ENCODE measurements at places on chromosomes 7 and 10. TPM values are rescaled to one million over a fixed set of nuclear protein-coding genes. Genes with fewer than 3 reads are reported as not detected.

The TMEM213 gene
- not detected for total RNA-seq

The CPA2 gene
- total RNA-seq: 4,381 TPM

The TMEM229A gene
- not detected for total RNA-seq

The NEUROD6 gene
- not detected for total RNA-seq

The NDUFB2 gene
- 140 TPM for total RNA-seq

The RGS10 gene
- total RNA-seq: 21.3 TPM

The FAM25C gene
- not detected for total RNA-seq

The PCDH15 gene
- total RNA-seq: not detected

GRCh38 chr10:126066456-126066855, 170.1 kb downstream of the FANK1 start:
- no peaks in the 10 kb centered on the region for H3K27me3 ChIP-seq
- H3K27ac ChIP-seq: no peak overlapping the region
- DNase-seq: no peak
- no peak overlapping the region for H3K4me3 ChIP-seq

DNA sequence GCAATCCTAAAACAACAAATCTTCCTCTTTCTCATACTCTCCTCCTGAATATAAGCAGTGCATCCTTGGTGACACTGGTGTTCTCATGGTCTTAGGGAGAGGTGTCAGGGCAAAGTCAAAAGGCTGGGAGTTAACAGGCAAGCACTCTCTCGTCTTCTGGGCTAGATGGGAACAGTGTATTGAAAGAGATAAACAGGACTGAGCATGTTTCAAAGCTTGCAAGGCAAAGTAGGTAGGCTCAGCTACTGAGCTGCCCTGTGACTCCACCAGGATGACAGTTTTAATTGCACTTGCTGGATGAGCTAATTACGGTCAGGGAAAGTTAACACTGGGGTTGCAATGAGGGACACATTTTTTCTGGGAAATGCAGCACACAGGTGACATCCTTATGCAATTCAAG, 554.9 kb upstream of the NRP1 start:
- H3K27me3 ChIP-seq: no peaks in the 10 kb centered on the region
- no peaks in the 10 kb centered on the region for H3K4me1 ChIP-seq
- no peaks in the 10 kb centered on the region for H3K36me3 ChIP-seq
- no peak overlapping the region for H3K27ac ChIP-seq
- no peak overlapping the region for H3K4me3 ChIP-seq

GRCh38 chr10:89867964-89868363, 166.6 kb downstream of the KIF20B start:
- no peak overlapping the region for H3K27ac ChIP-seq
- H3K27me3 ChIP-seq: no peaks in the 10 kb centered on the region
- no peaks in the 10 kb centered on the region for H3K4me1 ChIP-seq

- no peaks in the 10 kb centered on the region for H3K36me3 ChIP-seq
- no peak overlapping the region for H3K4me3 ChIP-seq
- H3K27me3 ChIP-seq: no peaks in the 10 kb centered on the region
- peaks cover 31% of the 10 kb centered on the region for H3K4me1 ChIP-seq
- peak overlapping the region; percentile 5 for H3K27ac ChIP-seq
- peak; percentile 52 for DNase-seq
Measured at GRCh38 chr10:88232029-88232895, 350.9 kb downstream of the RNLS start.

DNA sequence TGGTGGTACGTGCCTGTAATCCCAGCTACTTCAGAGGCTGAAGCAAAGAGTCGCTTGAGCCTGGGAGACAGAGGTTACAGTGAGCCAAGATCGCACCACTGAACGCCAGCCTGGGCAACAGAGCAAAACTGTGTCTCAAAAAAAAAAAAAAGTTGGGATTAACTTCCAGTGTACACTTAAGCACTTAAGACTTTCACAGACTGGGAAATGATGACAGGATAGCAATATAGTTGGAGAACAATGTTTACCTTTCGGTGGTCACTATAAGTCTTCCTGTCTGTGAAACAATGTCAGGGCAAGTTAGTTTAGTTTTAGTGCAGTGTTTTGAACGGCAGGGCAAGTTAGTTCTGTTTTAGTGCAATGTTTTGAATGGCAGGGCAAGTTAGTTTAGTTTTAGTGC, 130.2 kb downstream of the TPST1 start:
- H3K27ac ChIP-seq: no peak overlapping the region
- H3K4me3 ChIP-seq: no peak overlapping the region
- H3K4me1 ChIP-seq: peaks cover 21% of the 10 kb centered on the region
- H3K27me3 ChIP-seq: no peaks in the 10 kb centered on the region
- DNase-seq: no peak

DNA sequence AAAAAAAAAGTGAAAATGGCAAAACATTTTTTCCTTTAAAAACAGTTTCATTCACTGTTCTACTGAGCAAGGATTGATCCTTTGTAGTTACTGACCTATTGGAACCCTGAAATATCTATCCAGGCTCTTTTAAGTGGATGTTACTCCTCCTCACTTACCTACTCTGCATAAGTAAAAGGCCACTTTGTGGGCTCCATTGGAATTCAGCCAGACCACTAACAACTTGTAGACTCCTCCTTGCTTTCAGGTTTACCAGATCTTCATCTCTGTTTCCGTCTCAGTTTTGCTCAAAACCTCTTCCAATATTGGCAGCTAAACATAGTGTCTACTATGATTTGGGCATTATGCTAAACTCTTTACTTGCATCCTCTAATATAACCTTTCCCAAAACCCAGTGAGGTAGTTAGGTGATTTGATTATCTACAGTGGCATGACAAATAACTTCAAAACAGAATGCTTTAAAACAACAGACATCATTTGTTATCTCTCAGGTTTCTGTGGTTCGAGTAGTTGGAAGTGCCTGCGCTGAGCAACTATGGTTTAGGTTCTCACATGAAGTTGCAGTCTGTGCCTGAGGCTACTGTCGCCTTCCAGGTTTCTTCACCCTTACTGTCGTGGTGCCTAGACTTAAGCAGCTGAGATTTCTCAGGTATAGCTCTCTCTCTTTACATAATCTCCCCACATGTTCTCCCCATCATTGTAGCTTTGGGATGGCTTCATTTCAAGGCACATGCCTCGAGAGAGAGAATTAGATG, 698.2 kb downstream of the REEP3 start:
- H3K27ac ChIP-seq: no peak overlapping the region
- DNase-seq: no peak
- no peaks in the 10 kb centered on the region for H3K27me3 ChIP-seq
- no peaks in the 10 kb centered on the region for H3K36me3 ChIP-seq
- no peaks in the 10 kb centered on the region for H3K4me1 ChIP-seq
- H3K4me3 ChIP-seq: no peak overlapping the region

GRCh38 chr7:26691886-26692285, 172.5 kb downstream of the SKAP2 start:
- no peaks in the 10 kb centered on the region for H3K27me3 ChIP-seq
- no peaks in the 10 kb centered on the region for H3K4me1 ChIP-seq
- H3K27ac ChIP-seq: no peak overlapping the region
- H3K36me3 ChIP-seq: no peaks in the 10 kb centered on the region
- no peak overlapping the region for H3K4me3 ChIP-seq

DNA sequence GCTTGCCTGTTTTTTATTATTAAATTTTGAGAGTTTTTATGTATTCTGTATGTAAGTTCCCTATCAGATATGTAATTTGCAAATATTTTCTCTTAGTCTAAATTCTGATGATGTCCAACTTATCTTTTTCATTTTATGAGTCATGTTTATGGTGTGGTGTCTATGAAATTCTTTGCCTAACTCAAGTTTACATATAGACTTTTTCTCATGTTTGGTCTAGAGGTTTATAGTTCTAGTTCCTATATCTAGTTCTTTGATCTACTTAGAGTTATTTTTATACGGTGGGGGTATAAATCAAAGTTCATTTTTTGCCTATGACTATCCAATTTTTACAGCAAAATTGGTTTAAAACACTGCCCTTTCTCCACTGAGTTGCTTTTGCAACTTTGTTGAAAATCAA, 26.3 kb upstream of the CCDC7 start:
- no peak overlapping the region for H3K27ac ChIP-seq
- no peaks in the 10 kb centered on the region for H3K27me3 ChIP-seq
- no peaks in the 10 kb centered on the region for H3K36me3 ChIP-seq
- DNase-seq: no peak
- peaks cover 9% of the 10 kb centered on the region for H3K4me1 ChIP-seq
- H3K4me3 ChIP-seq: no peak overlapping the region

DNA sequence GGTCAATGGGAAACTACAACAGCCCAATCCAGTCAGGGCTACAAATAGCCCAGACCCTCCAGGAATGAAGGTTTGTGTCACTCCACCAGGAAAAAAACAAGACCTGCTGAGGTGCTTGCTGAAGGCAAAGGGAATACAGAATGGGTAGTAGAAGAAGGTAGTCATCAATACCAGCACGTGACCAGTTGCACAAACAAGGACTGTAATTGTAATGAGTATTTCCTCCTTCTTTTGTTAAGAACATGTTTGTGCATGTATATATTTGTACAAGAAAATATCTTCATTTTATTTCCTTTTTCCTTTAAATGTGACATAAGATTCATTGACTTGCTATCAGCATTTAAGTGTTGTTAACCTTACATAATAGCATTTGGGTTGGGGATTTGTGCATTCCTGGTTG, 229.3 kb downstream of the IMMP2L start:
- no peaks in the 10 kb centered on the region for H3K36me3 ChIP-seq
- H3K4me1 ChIP-seq: no peaks in the 10 kb centered on the region
- H3K4me3 ChIP-seq: no peak overlapping the region
- no peaks in the 10 kb centered on the region for H3K27me3 ChIP-seq
- DNase-seq: no peak
- no peak overlapping the region for H3K27ac ChIP-seq

DNA sequence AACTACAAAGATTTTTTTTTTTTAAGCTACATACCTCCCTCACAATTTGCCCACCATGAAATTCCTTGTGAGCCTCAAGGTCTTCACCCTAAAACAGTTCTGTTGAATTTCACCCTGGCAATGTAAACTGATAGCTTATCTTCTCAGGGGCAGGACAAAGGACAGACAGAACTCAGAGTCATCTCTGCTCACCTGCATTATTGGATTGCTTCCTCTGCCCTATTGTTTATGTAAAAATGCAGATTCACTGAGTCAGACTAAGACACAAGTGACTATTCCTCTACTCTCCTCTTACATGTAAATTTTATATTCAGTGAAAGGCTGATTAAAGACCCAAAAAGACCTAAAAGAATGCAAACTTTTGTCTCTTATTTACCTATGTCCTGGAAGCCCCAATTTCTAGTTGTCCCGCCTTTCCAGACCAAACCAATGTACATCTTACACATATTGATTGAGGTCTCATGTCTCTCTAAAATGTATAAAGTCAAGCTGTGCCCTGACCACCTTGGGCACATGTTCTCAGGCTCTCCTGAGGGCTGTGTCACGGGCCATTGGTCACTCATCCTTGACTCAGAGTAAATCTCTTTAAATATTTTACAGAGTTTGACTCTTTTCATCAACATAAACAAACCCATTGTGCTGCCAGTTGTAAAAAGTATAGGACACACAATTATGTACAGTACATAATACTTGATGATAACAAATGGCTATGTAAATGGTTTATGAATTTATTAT, 440.2 kb downstream of the HTR7 start:
- H3K36me3 ChIP-seq: no peaks in the 10 kb centered on the region
- no peaks in the 10 kb centered on the region for H3K4me1 ChIP-seq
- no peak for DNase-seq
- H3K27ac ChIP-seq: no peak overlapping the region

GRCh38 chr10:70300461-70300860, 16.7 kb upstream of the NPFFR1 start:
- no peak for DNase-seq
- H3K27ac ChIP-seq: no peak overlapping the region
- H3K4me1 ChIP-seq: peaks cover 15% of the 10 kb centered on the region

DNA sequence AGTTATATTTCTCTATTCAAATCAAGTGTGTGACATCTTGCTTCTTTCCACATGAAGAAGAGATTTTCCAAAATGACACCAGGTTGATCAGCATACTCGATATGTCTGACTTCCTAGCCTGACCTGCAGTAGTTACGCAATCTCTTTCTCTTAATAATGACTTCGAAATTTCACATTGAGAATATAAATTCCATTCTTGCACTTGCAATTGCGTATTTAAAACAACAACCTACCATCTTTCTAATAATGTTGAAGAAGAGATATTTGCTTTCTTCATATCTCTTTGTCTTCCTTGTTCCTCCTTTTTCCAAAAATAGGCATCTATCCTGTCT, 276.3 kb downstream of the CSTF2T start:
- H3K27ac ChIP-seq: no peak overlapping the region
- peaks cover 7% of the 10 kb centered on the region for H3K4me1 ChIP-seq
- DNase-seq: no peak
- no peaks in the 10 kb centered on the region for H3K36me3 ChIP-seq

GRCh38 chr7:39746103-39746819, 122.9 kb downstream of the RALA start:
- no peak overlapping the region for H3K27ac ChIP-seq
- H3K36me3 ChIP-seq: no peaks in the 10 kb centered on the region
- no peak overlapping the region for H3K4me3 ChIP-seq
- no peaks in the 10 kb centered on the region for H3K4me1 ChIP-seq
- peak; percentile 73 for DNase-seq
- no peaks in the 10 kb centered on the region for H3K27me3 ChIP-seq

- no peak for DNase-seq
- no peak overlapping the region for H3K4me3 ChIP-seq
- no peaks in the 10 kb centered on the region for H3K36me3 ChIP-seq
- H3K27ac ChIP-seq: no peak overlapping the region
- no peaks in the 10 kb centered on the region for H3K27me3 ChIP-seq
- H3K4me1 ChIP-seq: peaks cover 13% of the 10 kb centered on the region
Measured at GRCh38 chr7:37186753-37187152, 261.9 kb downstream of the ELMO1 start.

DNA sequence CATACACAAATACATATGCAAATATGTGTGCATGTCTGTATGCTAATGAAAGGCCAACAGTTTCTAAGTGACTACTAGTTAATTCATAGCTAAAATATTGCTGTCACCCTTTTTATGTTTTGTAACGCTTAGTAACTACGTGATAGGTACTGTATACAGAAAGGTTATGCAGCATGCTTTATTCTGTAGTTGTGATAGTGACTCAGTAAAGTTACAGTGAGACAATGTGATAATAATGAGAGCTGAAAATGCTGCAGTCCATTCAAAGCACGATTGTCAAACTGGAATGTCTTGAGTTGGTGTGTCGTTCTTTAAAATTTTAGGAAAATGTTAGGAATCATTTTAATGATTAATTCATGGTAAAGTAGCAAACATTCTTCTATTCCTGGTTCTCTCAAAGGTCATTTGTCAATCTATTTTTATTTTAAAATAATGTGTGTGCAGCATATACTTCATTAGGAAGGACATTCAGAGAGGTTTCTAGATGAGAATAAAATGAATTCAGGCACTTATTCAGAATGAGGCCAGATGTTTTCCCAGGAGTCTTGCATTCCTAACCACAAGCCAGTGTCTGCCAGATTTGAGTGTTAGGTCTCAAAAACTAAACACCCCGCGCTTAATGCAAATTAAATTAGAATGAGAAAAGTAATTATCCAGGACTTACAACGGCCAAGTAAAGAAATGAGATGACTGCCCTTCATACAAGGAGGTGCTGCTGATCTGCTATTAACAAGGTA, 408.8 kb upstream of the FZD8 start:
- no peak overlapping the region for H3K4me3 ChIP-seq
- H3K36me3 ChIP-seq: no peaks in the 10 kb centered on the region
- H3K27ac ChIP-seq: no peak overlapping the region
- no peaks in the 10 kb centered on the region for H3K27me3 ChIP-seq

Measured in body of pancreas (tissue), 4 donors.